ENCODE measurements at places on chromosomes 4 and X.

DNA sequence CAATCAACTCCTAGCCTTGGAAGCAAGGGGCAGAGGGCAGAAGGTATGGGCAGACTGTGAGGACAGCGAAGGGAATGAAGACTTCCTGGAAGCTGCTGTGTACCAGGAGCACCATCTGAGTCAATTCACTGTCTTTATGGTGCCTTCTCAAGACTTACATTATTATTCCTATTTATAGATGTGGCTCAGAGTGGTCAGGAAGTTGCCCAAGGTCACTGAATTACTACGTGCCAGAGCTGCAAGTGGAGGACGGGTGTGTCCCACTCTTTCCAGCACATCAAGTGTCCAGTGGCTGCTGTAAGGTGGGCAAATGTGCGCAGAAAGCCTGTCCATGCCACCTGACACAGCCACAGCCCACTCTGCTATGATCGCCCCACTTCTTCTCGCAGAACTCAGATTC, 32.0 kb downstream of the SMPX start:
- DNase-seq, result peak; percentile 6

- DNase-seq, result peak; percentile 24
Observed at GRCh38 chr4:146435962-146436361, 85.8 kb downstream of the SLC10A7 start.

DNA sequence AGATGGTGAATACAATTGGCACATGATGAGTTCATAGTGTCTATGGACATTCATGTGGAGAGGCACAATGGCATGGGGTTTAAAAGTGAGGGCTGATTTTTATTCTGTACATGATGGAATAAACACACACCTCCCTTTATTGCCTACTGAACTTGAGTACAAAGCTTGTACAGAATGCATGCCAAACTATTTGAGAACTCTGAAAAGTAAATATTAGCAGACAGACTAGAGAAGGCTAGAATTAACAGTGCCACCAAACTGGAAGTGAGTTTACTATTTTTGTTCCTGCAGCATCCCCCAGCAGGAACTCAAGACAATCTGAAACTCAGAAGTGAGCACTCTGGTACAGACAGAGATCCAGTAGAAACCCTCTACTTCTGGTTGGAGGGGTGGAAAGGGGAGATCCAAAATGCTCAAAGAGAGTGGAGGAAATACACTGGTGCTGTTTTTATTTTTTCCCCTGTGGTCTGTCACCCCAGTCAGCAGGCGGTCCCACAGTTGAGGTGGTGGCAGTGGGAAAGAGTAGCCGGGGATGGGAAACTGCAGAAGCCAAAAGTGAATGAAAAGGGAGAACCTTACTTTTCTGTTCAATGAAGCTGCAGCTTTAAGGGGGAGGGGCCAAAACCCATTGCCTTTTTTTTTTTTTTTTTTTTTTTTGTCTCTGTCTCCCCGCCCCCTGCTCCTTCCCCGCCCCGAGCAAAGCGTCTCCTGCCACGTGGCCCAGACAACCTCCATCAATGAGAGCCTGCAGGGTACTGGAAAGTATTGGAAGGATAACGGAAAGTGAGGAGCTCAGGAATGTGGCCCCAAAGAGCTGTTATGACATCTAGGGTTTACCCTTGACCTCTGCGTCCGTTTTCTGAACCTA, 20.5 kb downstream of the AKAP4 start:
- DNase-seq, result peak; percentile 7

DNA sequence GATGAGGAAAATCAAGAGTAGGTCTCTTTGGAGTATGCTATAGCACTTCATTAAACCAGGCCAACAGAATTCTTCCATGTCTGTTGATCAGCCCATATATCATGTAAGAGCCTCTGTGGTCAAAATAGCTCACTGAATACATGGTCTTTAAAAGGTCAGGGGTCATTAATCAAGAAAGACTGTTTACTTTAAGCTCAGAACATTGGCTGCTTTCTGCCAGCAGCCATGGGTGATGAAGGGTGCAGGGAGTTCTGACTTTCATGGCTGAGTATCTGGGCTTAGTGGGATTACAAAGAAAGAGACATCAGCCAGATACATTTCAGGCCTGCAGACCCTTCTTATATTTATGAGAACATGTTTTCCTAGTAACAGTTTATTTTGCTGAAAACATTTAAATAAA, 7.1 kb upstream of the C4orf54 start:
- no peak for DNase-seq

DNA sequence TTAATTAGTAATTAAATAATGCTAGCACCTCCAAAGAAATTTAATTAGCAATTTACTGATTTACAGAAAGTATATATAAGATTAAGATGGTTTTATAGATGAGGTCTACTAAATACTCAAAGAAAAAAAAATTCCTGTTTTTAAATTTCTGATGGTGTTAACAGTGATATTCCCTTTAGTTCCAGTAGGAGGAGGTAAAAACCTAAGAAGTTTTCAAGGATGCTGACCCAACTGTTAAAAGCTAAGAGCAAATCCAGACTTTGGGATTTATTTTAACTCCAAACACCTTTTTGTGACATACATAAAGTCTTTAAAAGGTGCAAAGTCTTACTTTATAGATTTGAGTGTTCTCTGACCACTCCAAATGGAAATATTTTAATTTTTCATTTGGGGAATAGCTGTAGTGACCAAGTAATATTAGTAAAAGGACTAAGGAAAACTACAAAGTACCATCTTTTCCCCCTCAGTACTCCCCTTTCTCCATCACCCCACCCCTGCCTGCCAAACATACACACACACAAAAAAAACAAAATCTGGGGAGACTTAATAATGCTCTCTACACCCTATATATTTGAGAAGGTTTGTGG, 34.2 kb upstream of the CSN1S1 start:
- peak; percentile 54 for DNase-seq

GRCh38 chrX:2185341-2186082, 315.3 kb downstream of the DHRSX start:
- DNase-seq, result no peak

- DNase-seq, result no peak
Observed at GRCh38 chr4:42787079-42787463, 105.4 kb upstream of the GRXCR1 start.

DNA sequence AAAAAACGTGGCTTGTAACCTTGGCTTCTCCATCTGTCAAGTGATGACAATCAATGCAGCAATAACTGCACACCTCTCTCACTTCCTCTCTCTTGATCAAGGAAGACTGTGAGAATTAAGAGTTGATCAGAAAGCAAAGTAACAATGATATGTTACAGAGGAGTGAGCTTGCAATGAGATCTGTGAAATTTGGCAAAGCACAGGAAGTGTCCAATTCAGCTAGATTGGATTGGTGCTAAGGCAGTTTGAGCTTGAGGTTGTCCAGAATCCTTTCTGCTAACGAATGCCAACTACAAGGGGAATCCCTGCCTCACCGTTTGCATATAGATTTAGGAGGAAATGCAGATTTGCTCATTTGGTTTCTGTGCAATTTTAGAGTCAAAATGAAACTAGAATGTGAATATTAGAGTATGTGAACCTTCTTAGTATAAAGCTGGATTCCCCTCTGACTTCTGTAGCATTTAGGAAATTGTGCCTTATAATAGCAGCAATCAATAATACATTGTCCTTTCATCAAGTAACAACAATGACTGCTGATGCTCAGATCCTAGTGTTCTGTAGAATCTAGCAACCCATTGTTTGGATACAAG, 346.4 kb downstream of the PTTG2 start:
- no peak for DNase-seq

DNA sequence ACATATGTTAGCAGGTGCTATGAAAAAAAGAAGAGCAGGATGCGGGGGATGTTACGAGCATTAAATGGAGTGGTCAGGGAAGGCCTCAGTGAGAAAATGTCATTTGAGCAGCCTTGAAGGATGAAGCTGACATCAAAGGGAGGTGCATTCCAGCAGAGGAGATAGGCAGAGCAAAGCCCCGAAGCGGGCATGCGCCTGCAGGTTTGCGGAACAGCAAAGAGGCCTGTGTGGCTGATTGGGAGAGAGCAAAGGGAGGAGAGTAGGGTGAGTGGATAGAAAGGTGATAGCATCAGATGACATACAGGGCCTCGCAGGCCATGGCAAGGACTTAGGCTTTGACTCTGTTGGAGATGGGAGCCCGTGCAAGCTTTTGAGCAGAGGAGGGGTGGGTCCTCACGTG, 95.4 kb upstream of the GPR50 start:
- DNase-seq, result no peak

DNA sequence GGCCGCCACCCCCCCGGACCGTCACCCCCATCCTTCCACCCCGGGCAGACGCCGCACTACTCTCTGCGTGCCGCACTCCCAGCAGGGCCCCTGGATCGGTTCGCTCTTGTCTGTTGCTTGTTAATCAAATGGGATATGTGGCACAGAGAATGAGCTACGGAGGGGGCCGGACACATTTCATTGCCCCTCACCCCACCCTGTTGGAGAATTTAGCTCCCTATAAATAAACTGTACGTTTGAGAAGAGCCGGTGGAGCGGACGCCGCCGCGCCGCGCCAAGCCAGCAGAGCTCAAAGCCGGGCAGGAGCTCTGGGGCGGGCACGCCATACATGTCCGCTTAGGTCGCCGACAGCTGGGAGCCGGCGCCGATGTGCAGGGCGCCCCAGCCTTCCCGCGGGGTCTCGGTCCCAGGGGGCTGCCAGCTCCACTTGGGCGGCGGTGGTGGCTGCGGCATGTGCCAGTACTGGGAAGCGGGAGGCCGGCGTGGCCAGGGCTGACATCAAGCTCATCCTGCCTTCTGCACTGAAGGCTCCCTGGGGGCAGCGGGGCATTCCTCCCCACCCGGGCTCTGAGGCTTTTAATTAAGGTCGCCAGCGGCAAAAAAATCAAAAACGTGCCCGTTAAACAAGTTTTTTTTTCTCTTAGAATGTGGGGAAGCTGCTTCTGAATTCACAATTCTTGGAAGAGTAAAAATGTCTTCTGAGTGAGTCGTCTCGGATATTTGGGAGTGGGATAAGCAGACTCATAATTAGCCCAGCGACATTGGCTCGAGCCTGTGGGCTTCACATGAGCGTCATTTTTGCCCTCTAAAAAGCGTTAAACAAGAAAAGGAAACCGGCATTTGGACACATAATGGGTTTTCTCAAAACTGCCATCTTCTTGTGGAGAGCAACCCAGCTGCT, 1.1 kb upstream of the PCDH19 start:
- peak; percentile 18 for DNase-seq

DNA sequence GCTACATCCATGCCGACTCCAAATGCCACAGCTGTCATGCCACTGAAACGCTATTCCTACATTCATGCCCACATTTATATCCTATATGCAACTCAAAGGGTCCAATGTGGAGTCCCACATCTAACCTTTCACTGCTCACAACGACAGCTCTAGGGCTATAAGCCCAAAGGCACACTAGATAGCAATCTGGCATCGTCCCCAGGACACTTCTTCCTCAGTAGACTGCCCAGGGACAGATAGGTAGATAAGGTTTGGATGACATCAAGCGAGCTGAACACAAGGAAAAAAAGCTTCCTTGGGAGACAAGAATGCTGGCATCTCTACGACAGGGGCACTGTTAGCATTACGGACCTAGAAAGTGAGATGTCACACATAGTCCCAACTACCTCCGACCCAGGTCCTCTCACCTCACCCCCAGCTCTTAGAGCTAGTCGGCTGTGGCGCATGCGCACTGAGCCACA, 685 bp downstream of the RAB9B start:
- peak; percentile 70 for DNase-seq

- no peak for DNase-seq
Observed at GRCh38 chrX:48451708-48452107, 18.4 kb downstream of the SLC38A5 start.

DNA sequence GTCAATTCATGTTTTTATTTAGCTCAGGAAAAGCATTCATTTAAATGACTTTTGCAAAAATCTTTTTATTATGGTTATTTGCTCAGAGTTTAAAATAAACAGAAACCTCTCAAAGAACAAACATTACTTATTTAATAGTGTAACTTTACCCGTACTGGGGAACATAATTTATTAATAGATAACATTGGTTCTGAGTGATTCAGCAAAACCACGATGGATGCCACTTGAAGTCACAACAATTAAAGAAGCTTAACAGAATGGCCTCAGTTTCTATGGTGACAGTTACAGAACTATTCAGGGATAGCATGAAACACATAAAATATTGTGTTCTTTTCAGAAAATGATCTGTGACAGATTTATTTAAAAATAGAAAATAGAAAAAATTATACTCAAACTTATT, 368.7 kb downstream of the CCSER1 start:
- no peak for DNase-seq

GRCh38 chrX:112734290-112734689, 54.6 kb upstream of the LHFPL1 start:
- peak; percentile 41 for DNase-seq

- DNase-seq, result no peak
Observed at GRCh38 chr4:52748432-52748831, 2.8 kb downstream of the ERVMER34-1 start.

- no peak for DNase-seq
Observed at GRCh38 chr4:118213101-118213500, 139.7 kb downstream of the PRSS12 start.

DNA sequence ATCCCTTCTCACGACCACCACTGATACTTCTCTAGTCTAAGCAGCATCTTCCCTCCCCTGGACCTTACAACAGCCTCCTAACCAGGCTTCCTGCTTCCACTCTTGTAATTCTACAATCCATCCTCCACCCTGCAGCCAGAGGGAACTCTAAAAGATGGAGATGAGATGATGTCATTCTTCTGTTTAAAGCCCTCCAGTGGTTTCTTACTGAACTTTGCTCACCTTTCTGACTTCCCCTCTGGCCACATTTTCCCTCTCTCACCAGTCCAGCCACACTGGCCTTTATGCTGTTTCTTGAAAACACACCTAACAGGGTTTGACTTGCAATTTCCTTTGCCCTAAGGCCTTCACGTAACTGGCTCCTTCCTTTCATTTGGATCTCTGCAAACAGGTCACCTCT, 191.4 kb upstream of the NHS start:
- no peak for DNase-seq

All from GM23248 (cell line).